ENCODE measurements at places on chromosomes 13 and 19.

DNA sequence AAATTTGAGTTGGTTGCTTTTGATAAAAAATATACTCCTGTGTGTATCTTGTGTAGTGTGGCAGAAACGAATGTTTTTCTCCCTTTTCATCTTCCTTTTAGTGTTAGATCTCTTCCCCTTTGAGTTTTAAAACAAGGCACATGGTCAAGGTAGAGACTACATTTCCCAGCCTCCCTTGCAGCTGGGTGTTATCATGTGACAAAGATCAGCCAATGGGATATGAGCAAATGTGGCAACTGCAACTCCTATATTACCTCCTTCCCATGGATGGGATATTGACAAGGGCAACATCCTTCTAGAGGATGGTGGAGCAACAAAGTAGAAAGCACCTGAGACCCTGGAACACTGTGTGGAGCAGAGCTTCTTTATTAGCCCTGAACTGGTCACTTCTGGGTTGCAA is 42.4 kb downstream of the ADGRE3 start:
- no peak for DNase-seq

DNA sequence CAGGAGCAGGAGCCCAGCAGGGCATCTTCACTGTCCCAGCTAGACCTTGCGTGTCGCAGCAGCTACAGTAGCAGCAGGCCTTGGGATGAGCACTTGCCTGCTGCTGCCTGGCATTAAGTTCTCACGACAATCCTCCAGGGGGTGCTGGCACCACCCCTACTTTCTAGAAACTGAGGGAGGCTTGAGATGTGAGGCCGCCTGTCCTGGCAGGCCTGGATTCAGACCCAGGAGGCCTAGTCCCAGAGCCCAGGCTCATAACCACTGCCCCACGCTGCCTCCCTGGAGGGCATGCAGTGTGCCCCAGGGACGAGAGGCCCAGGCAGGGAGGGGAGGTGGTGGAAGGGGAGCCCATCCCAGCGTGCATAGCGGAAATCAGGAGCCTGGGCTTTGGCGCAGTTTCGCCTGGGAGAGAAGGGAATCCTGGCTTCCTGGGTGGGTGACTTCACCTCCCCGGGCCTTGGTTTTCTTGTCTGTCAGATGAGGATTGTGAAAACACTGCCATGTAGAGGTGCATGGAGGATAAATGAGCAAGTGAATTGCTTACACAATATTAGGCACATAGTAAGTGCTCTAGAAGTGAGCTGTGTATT is 26.1 kb downstream of the PPP5C start:
- DNase-seq, result no peak

- no peak for DNase-seq
Observed at GRCh38 chr13:33379608-33380007, 94.1 kb upstream of the STARD13 start.

DNA sequence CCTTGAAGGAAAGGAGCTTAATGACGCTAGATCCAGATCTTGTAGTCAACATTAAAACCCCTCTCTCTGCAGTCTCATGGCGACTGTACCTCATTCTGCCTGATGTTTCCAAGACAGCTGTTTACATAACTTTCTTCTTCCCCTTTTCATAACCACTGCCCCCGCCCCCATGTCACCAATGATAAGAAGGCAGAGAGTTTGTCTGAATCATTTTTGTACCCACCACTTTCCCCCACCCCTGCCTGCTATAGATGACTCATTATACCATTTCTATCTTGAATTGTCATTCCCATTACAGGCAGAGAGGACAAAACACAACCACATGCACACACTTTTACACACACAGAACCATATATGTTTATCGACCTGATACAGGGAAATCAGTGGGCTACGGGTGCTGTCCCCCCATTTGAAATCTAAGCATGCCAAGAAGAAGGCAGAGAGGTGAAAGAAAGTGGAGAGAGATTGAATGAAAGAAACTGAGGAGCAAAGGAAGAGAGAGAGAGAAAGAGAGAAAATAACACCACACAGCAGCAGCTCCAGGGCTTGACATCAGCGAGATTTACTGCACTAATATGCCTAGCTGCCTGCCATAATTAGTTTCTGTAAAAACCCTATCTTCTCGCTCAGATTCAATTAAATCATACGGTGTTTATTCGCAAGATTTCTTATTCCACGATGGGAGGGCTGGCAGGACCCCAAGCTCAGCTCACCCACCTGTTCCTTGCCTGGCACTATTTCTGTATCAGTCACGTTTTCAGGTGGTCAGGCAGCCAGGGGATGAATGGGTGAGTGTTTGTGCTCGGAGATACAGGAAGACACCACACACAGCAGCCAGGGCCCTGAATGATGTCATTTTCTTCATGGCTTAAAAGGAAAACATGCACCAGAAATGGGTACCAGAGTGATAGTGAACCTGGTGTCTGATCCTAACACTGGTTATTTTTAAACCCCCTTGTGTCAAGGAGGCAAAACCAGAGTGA is 114.3 kb upstream of the SERP2 start:
- peak; percentile 70 for DNase-seq

- no peak for DNase-seq
Observed at GRCh38 chr19:47098608-47099007, 15.0 kb downstream of the ZC3H4 start.

DNA sequence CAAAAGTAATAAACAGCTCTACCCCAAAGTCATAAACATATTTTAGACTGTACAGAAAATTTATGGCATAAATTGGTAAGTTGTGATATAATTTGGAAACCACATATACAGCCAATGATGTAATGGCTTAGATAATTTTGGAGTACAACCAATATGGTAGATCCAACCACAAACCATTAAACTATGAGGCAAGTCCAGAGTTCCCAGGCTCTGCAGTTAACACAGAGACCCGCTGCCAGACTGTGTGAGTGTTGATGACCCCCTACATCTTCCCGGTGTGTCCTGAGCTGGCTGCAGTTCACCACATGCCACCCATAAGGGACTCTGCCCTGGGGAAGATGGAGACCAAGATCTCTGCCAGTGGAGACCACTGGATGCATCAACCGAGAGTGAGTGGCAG is 9.9 kb upstream of the SERPINE3 start:
- DNase-seq, result no peak

DNA sequence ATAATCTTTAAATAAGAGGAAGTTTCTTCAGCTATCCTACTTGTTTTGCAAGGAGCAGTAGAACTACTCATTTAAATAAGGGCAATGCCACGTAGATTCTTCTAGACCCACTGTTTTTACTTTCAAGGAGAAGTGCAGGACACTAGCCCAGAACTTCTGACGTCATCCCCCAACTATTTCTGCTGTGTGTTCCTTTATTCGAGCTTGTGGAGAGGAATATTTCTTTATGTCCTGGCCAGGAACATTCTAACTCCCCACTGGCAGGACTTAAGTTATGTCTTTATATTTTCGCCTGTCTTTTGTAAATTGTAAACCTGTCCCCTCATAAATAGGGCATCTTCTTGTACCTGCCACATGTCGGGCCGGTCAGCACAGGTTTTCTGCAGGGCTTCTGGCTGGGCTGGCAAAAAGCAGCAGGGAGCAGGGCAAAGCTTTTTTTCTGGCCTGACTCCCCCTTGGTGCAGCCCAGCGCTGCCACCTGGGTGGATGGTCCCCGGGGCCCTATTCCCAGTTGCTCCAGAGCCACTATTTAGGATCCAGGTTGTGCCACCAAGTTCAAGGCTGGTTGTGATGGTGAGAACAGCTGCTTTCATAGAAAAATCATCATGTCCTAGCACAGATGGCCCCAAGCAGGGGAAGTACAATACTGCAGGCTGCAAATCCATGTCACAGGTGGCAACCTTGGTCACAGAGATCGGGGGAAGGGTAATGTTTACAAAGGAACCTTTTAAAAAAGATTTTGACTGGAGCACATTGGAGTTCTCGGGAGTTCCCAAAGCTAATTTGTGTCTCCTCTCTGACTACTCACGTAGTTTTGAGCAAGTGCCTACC is 1.8 kb downstream of the MBNL2 start:
- DNase-seq, result no peak
